ENCODE measurements at places on chromosomes 6 and 20.
A peak's percentile ranks its signal among the peaks of the same experiment; 100 is the strongest.

DNA sequence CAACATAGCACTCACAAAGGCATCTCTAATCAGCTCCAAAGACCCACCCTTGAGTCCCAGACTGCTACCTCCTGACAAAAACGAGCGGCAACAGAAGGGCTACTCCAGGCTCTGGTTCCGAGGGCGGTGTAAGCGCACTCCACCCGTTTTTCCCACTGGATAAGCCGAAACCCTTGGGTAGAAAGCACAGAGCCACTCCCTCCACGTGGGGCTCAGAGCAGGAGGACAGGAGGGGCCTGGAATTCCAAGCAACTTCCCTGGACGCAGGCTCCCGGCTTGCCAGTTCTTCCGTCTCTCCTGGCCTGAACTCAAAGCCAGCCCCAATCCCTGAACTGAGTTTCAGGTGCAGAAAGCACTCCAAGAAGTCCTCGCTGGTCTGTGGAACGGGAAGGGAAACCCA, 7.4 kb downstream of the GMEB2 start:
- no peak for DNase-seq

DNA sequence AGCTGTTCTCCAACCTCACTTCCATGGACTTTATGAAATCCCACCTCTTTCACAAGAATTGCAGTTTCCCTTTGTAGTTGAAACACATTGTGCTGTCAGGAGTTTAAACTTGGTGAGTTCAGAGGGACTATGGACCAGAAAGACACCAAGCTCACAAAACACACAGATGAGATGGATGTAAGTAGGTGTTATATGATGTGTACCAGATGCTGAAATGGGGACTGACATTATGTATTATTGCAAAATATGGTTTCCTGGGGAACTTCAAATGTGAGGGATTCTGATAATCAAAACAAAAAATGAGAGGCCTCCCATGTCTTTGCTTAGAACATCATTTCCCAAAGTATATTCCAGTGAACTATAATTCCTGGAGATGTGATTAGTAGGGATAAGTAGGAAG, 401.1 kb upstream of the ARID1B start:
- no peak for DNase-seq

- DNase-seq: no peak
These were observed 50.8 kb upstream of the FAM83D start for GRCh38 chr20:38875175-38875993.

DNA sequence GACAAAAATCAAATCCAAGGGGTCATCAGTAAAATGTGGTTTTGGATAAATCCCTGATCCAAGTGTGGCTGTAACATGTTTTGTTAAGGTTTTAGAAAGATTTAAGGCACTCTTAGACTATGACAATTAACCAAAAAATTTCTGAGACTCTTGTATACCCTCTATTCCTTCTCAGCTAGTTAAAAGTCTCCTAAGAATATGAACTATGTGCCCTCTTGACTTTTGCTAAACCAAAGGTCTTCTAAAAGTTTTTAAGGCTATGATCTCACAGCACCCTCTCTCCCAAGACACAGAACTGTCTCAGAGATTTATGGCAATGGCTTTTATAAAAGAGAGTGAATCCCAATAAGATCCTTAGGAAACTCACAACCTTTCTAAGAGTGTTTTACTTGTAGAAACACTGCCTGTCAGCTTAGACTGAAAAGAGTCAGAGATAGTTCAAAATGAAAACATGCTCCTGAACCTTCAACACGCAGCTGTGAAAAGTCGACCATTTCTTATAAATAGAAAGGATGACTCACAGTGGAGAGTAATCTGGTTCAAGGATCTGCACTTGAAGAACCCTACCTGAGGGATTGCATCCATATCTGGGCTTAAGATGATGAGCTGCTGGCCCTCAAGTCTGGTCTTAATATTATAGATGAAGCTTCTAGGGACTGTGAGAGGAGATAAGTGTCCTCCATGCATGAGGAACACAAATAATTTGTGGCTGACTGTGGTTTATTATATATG, 388.4 kb upstream of the GJE1 start:
- DNase-seq: no peak

DNA sequence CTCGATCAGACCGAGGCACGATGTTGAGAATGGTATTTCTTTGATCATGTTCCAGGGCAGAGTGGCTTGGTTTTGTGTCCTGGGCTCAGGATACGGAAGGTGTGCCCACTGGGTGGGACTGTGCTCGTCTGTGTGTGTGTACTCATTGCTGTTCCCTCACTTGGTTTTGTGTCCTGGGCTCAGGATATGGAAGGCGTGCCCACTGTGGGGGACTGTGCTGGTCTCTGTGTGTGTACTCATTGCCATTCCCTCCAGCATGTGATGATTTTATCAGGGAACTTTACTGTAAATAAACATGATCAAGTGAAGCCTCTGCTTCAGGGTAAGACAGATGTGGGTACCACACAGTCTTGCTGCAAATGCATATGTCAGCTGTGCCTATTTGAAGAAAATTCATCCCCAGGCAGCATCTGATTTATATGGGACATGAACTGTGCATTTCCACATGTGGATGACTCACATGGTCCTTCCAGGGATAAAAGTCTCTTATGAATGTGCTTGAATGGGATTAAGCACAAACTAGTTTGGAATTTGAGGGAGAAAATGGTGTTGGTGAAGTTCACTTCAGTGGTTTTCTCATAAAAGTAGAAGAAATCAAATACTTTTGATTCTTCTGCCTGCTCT, 274.3 kb downstream of the QKI start:
- no peak for DNase-seq

DNA sequence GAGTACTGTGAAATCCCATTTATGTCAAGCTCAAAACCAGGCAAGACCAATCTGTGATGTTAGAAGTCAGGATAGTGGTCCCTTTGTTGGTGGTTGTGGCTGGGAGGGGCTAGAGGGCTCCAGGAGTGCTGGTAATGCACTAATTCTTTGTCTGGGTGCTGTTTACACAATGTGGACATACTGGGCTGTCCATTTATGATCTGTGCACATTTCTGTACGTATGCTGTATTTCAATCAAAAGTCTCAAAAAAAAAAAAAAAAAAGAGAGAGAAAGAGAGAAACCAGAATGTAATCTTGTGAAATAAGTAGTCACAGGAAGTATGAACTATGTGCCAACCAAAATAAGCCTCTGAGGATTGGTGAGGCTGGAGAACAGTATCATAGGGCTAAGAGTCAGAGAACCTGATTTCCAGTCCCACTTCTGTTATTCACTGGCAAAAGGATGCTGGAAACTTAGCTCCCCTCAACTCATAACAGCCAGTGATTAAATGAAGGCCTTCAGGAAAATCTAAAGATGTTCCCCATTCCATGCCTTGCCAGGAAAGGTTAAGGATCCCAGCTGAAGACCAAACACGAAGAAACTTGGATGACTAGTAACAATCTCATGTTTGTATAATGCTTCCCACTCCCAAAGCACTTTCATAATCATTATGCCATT, 19.6 kb upstream of the TRAM2 start:
- DNase-seq: peak; percentile 84

GRCh38 chr6:6980999-6981597, 126.7 kb upstream of the RREB1 start:
- no peak for DNase-seq

GRCh38 chr20:24138951-24139350, 150.4 kb upstream of the GGTLC1 start:
- DNase-seq: no peak

- no peak for DNase-seq
These were observed 73.8 kb upstream of the MPC1 start for GRCh38 chr6:166456395-166457156.

GRCh38 chr6:85660181-85660611, 17.5 kb upstream of the SYNCRIP start:
- DNase-seq: peak; percentile 96

DNA sequence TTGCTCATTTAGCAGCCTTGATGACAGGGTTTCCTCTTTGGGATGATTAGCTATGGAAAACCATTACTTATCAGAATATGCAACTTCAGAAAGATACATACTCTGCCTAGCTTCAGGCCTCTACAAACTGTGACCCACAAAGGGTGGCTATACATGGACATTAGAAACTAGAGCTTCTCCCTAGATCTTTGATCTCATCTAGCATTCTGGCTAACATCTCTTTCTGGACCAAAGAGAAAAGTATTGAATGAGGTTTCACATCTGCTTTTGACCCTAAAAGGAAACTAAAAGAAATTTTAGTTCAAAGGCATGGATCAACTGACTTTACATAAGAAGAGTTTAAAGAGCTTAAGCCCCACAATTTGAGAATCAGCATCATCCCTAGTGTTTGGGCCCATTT, 12.4 kb upstream of the HMGN3 start:
- no peak for DNase-seq

DNA sequence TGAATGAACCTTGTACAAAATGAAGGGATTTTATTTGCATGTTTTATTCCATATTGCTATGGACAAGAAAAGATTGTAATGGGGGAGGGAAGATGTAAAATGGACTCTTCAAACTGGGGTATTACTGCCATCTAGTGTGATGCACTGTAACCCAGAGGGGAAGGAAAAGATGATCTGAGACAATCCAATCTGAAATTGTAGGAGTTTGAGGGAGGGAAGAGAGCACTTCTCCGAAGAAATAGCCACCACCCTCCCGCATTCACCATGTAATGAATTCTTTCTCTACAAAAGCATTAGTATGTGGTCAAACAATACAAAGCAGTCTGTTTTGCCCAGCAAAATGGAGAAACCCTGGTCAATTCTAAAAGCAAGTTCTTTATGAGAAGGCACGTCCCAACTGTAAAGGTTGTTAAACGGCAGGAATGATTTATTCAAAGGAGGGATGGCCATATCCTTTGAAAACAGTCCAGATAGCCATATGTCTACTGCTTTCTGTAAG, 679.5 kb upstream of the NRSN1 start:
- DNase-seq: peak; percentile 66

DNA sequence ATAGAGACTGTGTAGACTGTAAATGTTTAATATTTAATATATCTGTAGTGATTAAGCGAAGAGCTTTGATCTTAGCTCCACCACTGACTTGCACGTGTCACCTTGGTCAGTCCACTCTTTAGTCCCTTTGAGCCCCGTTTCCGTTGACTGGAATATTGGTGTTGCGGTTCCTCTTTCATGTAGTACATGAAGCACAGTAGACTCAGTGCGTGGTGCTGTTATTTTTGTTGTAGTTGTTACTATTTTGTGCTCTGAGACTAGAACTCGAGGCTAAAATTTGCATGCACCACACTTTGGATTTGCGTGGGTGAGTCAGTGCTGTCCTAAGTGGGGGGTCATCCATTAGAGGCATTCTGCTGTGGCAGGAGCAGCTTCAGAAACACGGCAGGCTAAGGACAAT, 291.4 kb downstream of the QKI start:
- no peak for DNase-seq

DNA sequence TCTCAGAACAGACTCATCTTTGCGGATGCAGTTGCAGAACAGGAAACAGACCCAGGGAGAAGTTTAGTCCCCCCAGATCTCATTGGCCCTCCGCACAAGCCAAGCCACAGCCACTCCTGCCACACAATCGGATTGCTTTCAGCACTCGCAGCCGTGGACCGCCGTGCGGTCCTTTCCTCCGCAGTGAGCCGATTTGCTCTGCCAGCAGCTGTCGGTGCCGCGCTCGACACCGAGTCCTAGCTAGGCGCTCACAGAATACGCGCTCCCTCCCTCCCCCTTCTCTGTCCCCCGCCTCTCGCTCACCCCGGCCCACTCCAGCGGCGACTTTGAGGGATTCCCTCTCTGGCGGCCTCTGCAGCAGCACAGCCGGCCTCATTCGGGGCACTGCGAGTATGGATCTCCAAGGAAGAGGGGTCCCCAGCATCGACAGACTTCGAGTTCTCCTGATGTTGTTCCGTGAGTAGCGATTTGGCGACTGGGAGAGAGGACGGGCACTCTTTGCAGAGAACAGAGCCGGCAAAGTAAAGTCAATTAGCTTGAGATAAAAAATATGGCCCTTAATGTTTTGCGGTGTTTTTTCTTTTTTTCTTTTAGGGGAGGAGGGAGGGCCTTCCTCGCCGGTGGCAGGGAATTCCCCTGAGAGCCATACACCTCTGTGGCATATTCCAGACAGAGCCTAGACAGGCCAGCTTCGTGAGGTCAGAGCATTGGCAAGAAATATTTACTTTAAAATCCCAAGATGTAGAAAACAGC, at the start of gene LAMP5:
Gene LAMP5 (plus strand): TSS at position 130 of the 753 bp plus-strand sequence. CDS start 263 bp downstream, at position 393.
- peak; percentile 3 for DNase-seq

DNA sequence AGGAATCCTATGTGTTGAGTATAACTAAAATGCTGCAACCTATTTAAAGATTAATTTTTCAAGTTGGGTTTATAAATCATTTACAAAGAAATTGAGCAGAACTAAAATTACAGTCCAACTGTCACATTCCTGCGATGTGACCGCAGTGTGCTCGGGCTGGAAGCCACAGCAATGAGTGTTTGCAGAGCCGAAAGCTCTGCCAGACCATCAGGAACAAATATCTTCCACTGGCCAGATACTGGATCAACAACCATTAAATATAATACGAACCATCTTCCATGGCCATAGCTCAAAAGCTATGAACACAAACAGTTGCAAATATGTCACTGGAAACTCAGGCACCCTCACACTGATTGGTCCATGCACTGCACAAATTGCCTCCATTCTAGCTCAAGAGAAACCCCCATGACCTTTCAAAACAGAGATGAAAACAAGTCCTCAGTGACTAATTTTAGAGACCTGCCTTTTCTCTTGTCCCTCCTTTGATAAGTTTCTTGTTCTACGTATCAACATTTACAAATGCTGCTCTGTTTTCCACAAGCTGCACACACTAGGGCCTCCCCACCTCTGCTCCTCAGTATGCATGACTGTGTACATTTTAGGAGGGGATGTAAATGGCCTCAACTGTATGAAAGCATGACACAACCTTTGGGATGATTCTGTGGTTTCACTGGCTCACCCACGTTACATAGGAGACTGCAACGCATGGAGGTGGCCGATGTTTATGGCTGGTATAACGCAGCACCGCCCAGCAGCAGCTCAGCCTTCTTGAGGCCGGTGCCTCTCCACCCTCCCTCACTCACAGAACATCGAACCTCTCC, 171.7 kb downstream of the WDR27 start:
- DNase-seq: peak; percentile 15

DNA sequence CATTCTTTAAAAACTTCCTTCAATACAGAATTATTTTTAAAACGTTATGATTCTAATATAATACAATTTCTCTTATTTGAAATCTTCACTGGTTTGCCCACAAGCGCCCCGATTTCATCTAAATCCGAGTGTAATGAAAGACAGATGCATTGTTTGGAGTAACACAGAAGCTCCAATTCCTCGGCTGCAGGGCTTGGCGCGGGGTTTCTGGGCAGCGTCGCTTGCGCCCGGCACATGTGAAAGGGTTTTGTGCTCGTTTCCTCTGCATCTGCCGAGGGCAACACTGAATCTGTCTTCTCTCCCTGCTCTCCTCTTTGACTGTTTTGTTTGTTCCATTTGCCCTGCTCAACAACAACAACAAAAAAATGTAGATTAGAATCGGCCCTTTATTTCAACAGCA, 248.6 kb upstream of the QKI start:
- no peak for DNase-seq

GRCh38 chr6:109241199-109241598, 141.1 kb downstream of the CD164 start:
- peak; percentile 84 for DNase-seq

DNA sequence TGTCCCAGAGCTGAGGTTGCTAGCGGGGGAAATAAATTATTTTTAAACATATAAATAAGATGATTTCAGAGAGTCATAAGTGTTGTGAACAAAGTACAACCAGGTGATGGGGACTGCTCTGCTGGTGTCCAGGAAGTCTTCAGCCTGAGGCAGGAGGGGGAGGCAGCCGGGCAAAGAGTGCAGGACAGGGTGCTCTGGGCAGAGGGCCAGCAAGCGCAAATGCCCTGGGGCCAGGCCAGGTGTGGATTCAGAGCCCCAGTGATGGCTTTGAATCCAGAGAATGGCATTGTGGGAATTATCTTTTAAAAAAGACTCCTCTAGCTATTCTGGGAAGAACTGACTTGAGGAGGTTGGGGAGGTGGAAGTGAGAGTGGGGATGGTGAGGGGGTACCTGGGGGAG, 1.6 kb downstream of the CLPSL1 start:
- no peak for DNase-seq

GRCh38 chr6:85459224-85459901, 9.5 kb downstream of the NT5E start:
- peak; percentile 93 for DNase-seq
